Upper lobe of left lung (tissue), 6 donors: ENCODE measurements at places on chromosomes 4 and X.

- DNase-seq, result no peak
These were observed 26.4 kb downstream of the MAGEE1 start for GRCh38 chrX:76453737-76454406.

DNA sequence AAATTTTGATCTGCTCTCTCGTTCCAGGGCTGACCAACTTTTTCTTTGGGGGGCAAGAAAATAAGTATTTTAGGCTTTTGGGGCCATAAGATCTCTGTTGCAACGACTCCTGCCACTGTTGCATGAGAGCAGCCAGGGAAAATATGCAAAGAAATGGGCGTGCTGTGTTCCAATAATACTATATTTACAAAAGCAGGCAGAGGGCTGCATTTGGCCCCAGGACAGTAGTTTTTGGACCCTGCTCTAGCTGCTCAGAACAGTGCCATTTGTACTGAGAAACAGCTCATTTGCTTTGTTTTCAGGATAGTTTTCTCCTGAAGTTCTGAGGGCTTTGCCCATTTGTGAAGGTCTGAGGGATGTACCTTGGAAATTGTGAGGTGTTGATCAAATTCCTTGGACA, 135.1 kb upstream of the MBNL3 start:
- no peak for DNase-seq

DNA sequence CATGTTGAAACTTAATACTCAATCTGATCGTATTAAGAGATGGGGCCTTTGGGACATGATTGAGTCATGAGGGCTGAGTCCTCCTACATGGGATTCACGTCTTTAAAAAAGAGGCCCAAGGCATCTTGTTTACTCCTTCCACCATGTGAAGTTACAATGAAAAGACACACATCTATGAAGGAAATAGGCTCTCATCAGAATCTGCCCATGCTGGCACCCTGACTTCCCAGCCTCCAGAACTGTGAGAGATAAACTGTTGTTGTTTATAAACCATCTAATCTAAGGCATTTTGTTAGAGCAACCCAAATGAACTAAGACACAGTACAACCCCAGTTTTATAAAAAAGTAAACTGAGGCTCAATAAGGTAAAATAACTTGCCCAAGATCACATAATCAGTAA, 32.3 kb downstream of the PPP3CA start:
- DNase-seq, result no peak

- DNase-seq, result no peak
These were observed 756.3 kb upstream of the ATOH1 start for GRCh38 chr4:93072292-93072691.

GRCh38 chr4:152247271-152247975, 288.5 kb downstream of the FBXW7 start:
- no peak for DNase-seq

DNA sequence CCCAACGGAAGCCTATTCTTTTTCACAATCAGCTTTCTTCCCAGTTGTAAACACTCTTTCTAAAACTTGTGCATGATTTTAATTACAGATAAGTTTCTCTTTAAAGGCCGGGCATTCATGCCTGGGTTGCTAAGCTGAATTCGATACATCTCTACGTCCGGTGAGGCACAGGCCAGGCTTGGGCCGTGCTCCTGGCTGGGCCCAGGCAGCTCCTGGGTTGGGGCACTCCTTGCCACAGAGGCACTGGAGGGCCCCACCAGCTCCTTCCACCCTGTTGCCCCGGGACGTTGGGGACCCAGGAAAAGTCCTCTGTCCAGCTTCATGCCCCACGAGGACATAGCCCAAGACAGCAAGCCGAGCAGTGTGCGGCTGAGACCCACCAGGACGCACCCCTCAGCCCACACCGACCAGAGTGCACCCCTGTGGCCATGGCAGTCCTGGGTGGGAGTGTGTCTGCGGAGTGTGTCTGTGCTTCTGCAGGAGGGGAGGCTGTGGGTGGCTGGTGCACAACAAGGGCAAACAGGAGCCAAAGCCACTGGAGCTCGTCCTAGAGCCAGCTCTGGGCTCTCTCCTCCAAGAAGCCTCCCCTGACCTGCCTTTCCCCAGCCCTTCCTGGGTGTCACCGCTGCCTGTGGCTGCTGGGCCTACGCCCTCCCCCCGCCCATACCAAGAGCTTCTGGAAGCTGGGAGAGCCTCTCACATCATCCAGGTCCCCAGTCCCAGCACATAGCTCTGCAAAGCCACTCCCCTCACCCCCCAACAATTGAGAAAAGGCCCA, 128.0 kb upstream of the NKX1-1 start:
- no peak for DNase-seq

- DNase-seq, result peak; percentile 90
These were observed 276.7 kb upstream of the KLF3 start for GRCh38 chr4:38387348-38387747.

- no peak for DNase-seq
These were observed 161.0 kb upstream of the FAM241A start for GRCh38 chr4:111984169-111984819.

- DNase-seq, result no peak
These were observed 32.8 kb upstream of the DCLK2 start for GRCh38 chr4:150045410-150045809.

GRCh38 chr4:41161355-41161754, 53.0 kb downstream of the APBB2 start:
- no peak for DNase-seq

- DNase-seq, result no peak
These were observed 29.1 kb downstream of the SPACA5 start for GRCh38 chrX:48035891-48036290.

GRCh38 chrX:115268421-115268820, 21.1 kb upstream of the LUZP4 start:
- DNase-seq, result no peak

DNA sequence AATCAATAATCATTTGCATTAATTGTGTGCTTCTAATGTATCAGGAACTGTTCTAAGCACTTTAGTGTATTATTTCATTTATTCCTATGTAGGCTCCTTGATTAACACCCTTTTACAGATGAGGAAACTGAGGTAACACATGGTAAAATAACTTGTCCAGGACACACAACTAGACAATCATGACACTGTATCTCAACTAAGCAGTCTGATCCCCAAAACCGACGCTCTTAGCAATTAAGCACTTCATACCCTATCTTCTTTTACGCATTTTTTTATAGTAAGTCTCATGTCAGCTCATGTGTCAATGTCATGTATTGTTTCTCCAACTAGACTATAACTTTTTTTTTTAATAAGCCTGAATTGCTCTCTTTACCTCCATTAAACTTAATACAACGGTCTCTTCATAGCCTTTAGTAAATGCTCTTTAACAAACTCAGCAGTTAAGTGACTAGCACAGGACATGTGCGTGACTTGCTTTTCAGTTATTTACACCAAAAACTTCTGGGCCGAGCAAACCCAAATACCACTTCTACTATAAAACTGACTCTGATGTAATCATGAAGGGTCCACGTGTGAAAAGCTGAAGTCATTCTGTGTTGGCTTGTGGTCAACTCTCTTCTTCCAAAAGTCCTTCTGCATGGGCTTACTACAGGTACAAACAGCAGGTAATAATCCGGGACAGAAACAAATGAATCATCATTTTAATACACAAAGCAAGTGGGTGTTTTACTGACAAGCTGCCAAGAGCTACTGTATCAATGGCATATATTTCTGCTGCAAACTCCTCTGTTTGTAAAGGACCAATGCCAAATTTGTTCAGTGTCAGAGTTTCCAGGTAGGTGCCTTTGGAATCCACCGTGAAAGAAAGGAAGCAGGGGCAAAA, 7.9 kb upstream of the AMBN start:
- no peak for DNase-seq

GRCh38 chr4:127140306-127140705, 492.5 kb upstream of the INTU start:
- DNase-seq, result no peak

DNA sequence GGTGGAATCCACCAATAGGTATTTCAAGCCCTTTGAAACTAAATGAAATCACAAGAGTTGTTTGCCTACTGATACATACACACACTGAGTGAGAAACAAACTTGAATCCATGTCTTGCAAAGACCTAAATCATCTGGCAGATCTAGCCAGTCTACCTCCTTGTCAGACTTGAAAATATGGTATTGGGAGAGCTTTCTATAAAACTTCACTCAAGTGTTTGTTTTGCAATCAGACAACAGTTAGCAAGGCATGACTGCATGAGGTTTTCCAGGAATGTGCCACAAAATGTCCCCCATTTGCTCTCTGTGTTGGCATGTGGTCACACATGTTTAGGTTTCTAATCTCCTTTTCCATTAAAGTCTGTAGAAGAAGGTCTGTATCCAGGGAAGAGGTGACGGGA, 52.4 kb downstream of the MAP3K15 start:
- no peak for DNase-seq

DNA sequence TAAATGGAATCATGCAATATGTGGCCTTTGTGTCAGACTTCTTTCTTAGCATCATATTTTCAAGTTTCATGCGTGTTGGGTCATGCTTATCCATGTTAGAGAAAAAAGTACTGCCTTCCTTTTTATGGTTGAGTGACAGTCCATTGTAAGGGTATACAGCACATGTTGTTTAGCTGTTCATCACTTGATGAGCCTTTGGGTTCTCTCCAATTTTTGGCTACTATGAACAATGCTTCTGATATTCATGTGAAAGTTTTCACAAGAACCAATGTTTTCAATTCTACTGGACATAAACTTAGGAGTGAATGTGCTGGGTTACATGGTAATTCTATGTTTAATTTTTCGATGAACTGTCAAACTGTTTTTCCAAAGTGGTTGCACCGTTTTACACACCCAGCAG, 28.1 kb upstream of the LNX1 start:
- DNase-seq, result no peak

- no peak for DNase-seq
These were observed 159.9 kb downstream of the SCFD2 start for GRCh38 chr4:53205970-53206369.

DNA sequence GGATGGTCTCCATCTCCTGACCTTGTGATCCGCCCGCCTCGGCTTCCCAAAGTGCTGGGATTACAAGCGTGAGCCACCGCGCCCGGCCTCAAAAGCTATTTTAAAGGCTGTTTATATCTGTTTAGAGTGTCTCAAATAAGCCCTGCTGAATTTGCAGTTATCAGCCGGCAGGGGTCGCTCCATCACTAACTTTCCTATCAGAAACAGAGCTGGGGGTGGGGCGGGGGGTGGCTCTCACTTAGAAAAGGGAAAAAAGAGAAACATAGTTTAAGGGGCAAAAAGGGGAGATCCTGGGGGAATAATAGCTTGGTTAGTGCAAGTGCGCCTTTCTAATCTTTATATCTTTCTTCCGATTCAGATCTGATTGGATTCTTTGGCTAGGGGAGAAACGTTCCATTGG, 450.7 kb downstream of the UBE2NL start:
- no peak for DNase-seq

GRCh38 chr4:74675673-74676279, 118.5 kb downstream of the BTC start:
- no peak for DNase-seq

- DNase-seq, result no peak
These were observed 265.8 kb downstream of the PCDH18 start for GRCh38 chr4:137266511-137266910.

DNA sequence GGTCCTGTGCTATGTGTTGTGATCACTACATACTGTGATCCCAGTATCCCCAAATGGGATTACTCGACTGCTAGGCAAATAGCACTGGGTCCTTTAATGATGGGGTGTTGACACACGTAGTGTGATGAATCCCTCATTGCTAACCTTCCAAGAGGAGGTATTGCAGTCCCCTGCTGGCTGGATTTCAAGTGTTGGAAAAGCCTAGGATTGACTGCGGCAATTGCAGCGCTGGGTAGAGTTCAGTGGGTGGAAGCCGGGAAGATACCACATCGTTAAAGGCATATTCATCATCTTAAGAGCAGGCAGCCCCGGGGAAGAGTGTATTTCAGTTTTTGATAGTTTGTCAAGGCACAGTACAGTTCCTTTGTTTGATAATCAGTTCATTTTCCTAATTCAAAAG, 159.9 kb downstream of the TRIML1 start:
- no peak for DNase-seq
